ENCODE measurements at places on chromosomes 3 and 15. TPM values are rescaled to one million over a fixed set of nuclear protein-coding genes. Genes with fewer than 3 reads are reported as not detected.

GRCh38 chr3:183100376-183100775, 1.1 kb upstream of the MCCC1 start:
- H3K4me1 ChIP-seq = peaks cover 15% of the 10 kb centered on the region
- H3K4me3 ChIP-seq = no peak overlapping the region
- H3K27me3 ChIP-seq = no peaks in the 10 kb centered on the region
- peak overlapping the region; percentile 85 for H3K27ac ChIP-seq

DNA sequence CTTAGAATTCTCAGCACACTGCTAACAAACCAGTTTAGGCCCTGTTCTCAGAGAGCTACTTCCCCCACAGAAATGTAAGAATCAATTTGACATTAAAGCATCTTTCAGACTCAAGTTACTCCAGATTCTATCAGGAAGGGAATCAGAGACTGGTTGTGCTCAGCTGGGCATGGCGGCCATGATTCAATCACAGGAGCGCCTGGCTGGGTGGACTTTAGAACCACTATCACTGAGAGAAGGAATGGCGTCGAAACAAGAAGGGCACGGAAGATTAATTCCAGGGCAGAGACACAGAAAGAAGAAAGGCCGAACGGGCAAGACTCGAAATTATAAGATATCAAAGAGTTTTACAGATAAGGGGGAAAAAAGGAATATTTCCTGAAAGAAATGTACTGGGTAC, 6.2 kb downstream of the TNIK start:
- no peak for DNase-seq
- H3K27ac ChIP-seq = no peak overlapping the region
- no peak overlapping the region for H3K4me3 ChIP-seq
- no peaks in the 10 kb centered on the region for H3K27me3 ChIP-seq

The LRRC31 gene
- total RNA-seq = not detected

The MTFMT gene
- total RNA-seq = 25.9 TPM

DNA sequence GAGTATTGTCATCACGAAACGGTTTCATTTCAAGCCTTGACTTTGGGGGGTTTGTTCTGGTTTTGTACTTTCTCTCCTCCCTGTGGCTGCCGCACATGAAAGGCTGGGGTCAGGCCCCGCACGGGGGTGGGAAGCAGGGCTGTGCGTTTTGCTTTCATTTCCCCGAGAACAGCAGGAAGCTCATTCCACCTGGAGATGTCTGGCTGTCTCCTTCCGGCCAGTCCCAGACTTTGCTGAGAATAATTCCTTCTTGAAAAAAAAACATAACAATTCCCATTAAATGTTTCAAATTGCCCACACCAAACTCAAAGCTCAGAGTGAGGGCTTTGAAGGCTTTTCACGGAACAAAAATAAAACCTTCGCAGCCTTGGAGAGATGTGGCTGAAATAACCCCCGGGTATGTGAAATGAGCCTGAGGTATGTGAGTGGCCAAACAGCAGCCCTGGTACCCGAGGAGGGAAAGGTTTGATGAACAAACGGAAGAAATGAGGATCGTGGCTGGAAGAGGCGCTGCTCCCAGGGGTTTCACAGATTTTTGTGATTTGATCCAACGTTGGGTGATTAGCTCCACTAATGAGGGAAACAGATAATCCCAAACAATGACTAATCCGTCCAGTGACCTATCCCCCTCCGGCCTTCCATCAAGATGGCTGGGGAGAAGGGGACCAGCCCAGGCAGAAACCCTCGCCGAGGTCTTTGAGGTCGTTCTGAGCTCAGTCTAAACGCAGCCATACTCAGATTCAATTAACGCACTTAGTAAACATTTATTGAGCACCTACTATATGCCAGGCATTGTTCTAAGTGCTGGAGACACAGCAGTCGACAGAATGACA, 126.9 kb upstream of the MEF2A start:
- DNase-seq = no peak
- no peak overlapping the region for H3K4me3 ChIP-seq
- peak overlapping the region; percentile 94 for H3K27ac ChIP-seq
- no peaks in the 10 kb centered on the region for H3K36me3 ChIP-seq
- H3K4me1 ChIP-seq = peaks cover 67% of the 10 kb centered on the region
- H3K27me3 ChIP-seq = no peaks in the 10 kb centered on the region

The GAP43 gene
- 2.8 TPM for total RNA-seq

GRCh38 chr15:31494786-31495185, 168.2 kb downstream of the KLF13 start:
- H3K4me3 ChIP-seq = no peak overlapping the region
- H3K27ac ChIP-seq = no peak overlapping the region
- peaks cover 1% of the 10 kb centered on the region for H3K4me1 ChIP-seq

DNA sequence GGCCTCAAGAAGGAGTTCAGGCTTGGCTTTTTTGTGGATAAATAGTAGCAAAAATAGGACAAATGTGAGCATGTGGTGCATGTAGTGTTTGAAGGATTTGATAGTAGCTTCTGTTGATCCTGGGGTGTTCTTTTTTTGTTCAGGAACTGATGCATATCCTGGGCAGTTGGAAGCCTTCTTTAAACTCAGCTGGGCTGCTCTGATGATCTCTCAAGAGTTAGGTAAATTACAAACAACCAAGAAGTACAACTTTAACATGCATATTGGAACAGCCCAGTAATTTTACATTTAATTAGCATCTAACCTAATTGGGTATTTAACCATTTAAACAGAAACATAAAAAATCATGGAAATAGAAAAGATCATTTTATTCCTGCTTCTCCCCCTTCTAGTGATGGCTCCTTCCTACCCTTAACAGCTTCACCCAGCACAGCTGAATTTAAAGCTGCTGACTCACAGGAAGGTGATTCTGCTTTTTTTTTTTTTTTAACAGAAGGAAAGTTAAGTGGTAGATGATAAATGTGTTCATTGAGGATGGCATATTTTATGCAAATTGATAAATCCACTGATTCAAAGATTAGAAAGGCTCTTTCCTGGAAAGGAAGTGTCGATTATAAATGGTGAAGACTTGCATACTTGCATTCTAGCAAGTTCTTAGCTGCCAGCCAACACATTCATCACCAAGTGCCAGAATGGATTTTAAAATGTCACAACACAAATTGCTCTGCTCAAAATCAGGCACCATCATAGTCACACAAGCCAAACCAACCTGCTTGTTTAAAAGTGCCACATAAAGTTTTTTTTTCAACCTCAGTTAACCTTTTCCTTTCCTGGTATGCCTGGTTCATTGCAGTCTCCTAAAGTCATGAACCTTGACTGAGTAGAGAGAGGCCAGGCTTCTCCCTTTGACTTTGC, 20.0 kb downstream of the SLC35G2 start:
- no peak for DNase-seq
- no peaks in the 10 kb centered on the region for H3K27me3 ChIP-seq
- no peak overlapping the region for H3K27ac ChIP-seq
- H3K36me3 ChIP-seq = no peaks in the 10 kb centered on the region
- H3K4me1 ChIP-seq = peaks cover 16% of the 10 kb centered on the region

DNA sequence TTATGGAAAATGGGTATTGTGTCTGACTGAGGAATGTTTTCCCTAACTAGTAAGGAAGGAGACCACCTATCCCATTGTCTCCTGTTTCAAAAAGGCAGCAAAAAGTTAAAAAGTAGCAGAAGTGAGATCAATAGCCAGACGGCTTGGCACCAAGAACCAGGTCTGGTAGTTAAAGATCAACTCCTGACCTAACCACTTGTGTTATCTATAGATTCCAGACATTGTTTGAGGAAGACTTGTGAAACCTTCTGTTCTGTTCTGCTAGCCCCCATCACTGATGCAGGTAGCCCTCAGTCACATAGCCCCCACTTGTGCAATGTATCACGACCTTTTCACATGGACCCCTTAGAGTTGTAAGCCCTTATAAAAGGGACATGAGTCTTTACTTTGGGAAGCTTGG, 46.3 kb upstream of the C2CD4B start:
- no peak overlapping the region for H3K27ac ChIP-seq
- DNase-seq = no peak
- no peaks in the 10 kb centered on the region for H3K27me3 ChIP-seq

- H3K4me1 ChIP-seq = peaks cover 63% of the 10 kb centered on the region
- peak within 1 kb of the TSS; percentile 59 for H3K4me3 ChIP-seq
- peak within 1 kb of the TSS; percentile 42 for H3K27ac ChIP-seq
- no peaks in the 10 kb centered on the region for H3K27me3 ChIP-seq
These were observed at the start of gene CLEC3B for GRCh38 chr3:45026038-45026437. TSS of gene CLEC3B (plus strand) at chr3:45026303. CDS start at chr3:45026363, 60 bp downstream.

- H3K4me1 ChIP-seq = peaks cover 26% of the 10 kb centered on the region
- H3K4me3 ChIP-seq = no peak overlapping the region
- DNase-seq = no peak
- no peaks in the 10 kb centered on the region for H3K36me3 ChIP-seq
- H3K27ac ChIP-seq = no peak overlapping the region
- H3K27me3 ChIP-seq = no peaks in the 10 kb centered on the region
These were observed 41.3 kb downstream of the CHDH start for GRCh38 chr3:53804697-53805462.

The P3H2 gene
- total RNA-seq = 28.4 TPM

GRCh38 chr15:65209701-65210643, 1.3 kb downstream of the CILP start:
- no peaks in the 10 kb centered on the region for H3K36me3 ChIP-seq
- no peaks in the 10 kb centered on the region for H3K4me1 ChIP-seq
- H3K27me3 ChIP-seq = no peaks in the 10 kb centered on the region
- DNase-seq = no peak

DNA sequence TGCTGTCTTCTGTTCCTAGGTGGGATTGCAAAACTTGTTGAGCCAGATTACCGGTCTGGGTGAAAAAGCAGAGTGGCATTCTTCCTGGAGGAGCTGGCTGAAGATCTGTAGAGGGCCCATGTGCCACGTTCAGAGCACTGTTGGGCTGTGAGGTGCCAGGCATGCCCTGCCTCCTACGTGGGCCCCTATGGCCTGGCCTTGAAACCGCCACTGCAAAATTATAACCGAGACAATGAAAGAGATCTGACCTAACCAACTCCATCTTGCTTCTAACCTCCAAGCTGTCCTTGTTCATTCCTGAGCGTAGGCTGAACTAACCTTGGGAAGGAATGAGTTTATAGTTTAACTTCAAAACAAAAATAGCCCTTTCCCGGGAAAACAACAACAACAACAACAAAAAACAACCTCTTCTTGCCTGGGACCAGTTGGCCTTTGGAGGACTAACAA, 1.4 kb upstream of the ACAD9 start:
- H3K27me3 ChIP-seq = no peaks in the 10 kb centered on the region
- peak overlapping the region; percentile 85 for H3K4me3 ChIP-seq
- no peaks in the 10 kb centered on the region for H3K36me3 ChIP-seq
- no peak for DNase-seq
- H3K27ac ChIP-seq = peak overlapping the region; percentile 96

GRCh38 chr3:122857019-122857418, 62.1 kb downstream of the SLC49A4 start:
- H3K27me3 ChIP-seq = no peaks in the 10 kb centered on the region
- DNase-seq = no peak
- no peaks in the 10 kb centered on the region for H3K36me3 ChIP-seq
- H3K4me1 ChIP-seq = peaks cover under 1% of the 10 kb centered on the region

- peak overlapping the region; percentile 6 for H3K4me3 ChIP-seq
- peaks cover 1% of the 10 kb centered on the region for H3K36me3 ChIP-seq
- H3K27ac ChIP-seq = peak overlapping the region; percentile 74
- peaks cover 74% of the 10 kb centered on the region for H3K4me1 ChIP-seq
- DNase-seq = no peak
These were observed 12.7 kb downstream of the PLXND1 start for GRCh38 chr3:129593595-129594339.

The RTP3 gene
- not detected for total RNA-seq

- H3K27me3 ChIP-seq = no peaks in the 10 kb centered on the region
- no peak overlapping the region for H3K27ac ChIP-seq
- H3K4me3 ChIP-seq = no peak overlapping the region
- no peaks in the 10 kb centered on the region for H3K36me3 ChIP-seq
These were observed 43.6 kb upstream of the DCBLD2 start for GRCh38 chr3:98945101-98945524.

The FAM81A gene
- 0.14 TPM for total RNA-seq

DNA sequence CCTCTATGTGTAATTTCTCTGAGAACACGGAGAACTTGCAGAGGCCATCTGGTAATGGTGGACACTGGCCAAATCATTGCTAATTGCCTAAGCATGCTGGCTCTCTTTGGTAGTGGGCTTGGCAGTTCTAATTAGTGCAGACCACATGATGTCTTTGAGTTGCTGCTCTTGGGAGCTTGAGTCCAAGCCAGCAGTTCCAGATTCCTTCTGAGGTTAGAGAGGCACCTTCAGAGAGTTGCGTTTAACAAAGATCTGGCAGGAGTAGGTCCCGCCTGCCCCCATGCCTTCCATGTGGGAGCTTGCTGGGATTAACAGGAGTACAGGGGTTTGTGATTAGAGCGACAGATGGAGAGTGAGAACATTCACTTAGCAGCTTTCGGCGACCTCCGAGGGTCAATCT, 449.0 kb upstream of the LMCD1 start:
- no peak for DNase-seq
- H3K4me3 ChIP-seq = no peak overlapping the region
- no peaks in the 10 kb centered on the region for H3K36me3 ChIP-seq
- no peaks in the 10 kb centered on the region for H3K27me3 ChIP-seq
- H3K4me1 ChIP-seq = no peaks in the 10 kb centered on the region

- DNase-seq = no peak
- H3K36me3 ChIP-seq = no peaks in the 10 kb centered on the region
These were observed 18.9 kb upstream of the MLF1 start for GRCh38 chr3:158552124-158552523.

GRCh38 chr3:82354228-82354627, 592.8 kb upstream of the GBE1 start:
- no peak overlapping the region for H3K4me3 ChIP-seq
- no peaks in the 10 kb centered on the region for H3K4me1 ChIP-seq
- DNase-seq = no peak
- no peak overlapping the region for H3K27ac ChIP-seq
- H3K27me3 ChIP-seq = no peaks in the 10 kb centered on the region

The SLC7A14 gene
- not detected for total RNA-seq

DNA sequence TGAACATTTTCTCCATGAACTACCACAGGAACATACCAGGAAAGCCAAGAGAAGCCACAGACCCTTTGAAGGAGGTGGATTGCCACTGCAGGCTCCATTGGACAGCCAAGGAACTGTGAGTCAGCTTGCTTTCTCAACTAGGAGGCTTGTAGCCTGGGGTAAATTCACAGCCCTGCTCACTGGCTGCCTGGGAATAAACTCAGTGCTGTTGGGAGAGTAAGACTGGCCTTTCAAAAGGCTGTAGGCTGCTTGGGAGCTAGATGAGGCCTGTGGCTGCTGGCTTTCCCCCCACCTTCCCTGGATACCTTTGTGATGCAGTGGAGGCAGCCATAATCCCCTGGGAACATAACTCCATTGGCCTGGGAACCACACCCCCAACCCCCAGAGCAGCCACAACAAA, 223.5 kb upstream of the RBMS3 start:
- no peaks in the 10 kb centered on the region for H3K4me1 ChIP-seq
- H3K4me3 ChIP-seq = no peak overlapping the region
- no peaks in the 10 kb centered on the region for H3K27me3 ChIP-seq
- H3K36me3 ChIP-seq = no peaks in the 10 kb centered on the region

The SLC25A38 gene
- 30.5 TPM for total RNA-seq
